ENCODE measurements at places on chromosomes 11 and 22.

- no peak for DNase-seq
These were observed 183.5 kb upstream of the SORL1-AS1 start for GRCh38 chr11:121636081-121636799.

DNA sequence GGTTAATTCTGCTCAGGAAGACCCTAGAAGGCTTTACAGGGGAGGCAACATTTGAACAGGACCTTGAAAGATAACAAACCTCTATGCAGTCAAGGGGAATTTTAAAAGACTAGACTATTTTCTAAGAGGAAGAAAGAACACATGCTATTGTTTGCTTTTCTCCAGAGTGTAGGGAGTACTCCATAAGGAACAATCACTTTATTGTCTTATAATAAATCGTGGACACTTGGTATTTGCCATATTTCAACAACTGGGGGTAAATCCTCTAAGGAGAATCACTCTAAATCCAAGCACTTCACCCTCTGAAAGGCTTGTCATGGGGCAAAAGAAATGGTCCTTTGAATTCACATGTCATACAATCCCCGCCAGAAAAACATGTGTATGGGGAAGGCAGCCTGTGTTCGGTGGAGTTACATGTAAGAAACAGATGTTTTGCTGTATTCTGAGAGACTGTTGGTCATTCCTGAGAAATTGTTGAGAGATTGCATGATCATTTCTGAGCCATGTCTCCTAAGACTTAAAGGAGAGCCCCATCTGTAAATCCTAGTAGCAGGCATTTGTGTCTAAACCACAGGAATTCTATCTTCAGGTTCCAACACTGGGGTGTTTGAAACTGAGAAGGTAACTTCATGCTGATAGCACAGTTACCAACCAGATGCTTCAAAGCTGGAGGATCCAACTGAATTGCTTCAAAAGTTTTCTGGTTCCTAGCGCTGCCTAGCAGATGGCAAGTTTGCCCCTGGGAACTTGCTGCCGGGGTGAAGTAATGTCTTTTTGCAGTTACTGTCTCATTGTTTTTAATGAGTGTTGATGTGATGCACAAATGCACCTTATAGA is 66.8 kb downstream of the FZD4 start:
- no peak for DNase-seq

DNA sequence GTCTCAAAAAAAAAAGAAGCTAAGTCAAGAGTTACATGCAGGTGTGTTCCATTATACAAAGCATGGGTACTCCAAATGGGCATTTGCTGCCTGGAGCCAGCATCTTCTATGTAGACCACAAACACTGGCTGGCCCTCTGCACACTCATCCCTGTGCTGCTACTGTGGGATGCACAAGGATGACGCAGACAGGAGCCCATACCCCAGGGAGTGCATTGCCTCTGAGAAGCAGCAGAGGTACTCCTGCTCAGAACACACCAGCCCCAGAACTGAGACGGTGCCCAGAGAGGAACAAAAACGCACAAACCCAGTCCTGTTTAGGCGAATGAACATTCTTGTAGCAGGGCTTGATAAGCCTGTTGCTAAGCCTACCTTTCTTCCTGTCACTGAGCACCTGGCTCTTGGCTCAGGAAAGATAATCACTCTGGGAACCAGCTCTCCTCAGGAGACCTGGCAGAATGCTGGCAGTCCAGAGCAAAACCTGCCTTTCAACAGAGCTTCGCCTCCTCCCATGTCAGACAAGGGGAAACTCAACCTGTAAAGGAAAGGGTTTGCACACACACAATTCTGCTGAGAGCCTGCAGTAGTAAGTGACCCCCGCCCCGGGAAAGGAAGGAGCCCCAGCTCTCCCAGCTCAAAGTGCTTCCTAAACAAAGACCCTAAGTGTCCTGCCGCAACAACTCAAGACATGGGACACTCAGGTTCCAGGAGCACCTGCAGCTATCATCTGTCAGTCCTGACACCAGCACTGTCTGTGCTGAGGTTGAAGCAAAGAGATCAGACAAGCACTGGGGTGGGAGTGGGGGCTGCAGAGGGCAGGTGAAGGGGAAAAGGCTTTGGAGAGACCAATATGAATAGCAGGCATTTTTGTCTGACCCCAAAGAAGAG is 145.7 kb downstream of the TENM4 start:
- DNase-seq = no peak

DNA sequence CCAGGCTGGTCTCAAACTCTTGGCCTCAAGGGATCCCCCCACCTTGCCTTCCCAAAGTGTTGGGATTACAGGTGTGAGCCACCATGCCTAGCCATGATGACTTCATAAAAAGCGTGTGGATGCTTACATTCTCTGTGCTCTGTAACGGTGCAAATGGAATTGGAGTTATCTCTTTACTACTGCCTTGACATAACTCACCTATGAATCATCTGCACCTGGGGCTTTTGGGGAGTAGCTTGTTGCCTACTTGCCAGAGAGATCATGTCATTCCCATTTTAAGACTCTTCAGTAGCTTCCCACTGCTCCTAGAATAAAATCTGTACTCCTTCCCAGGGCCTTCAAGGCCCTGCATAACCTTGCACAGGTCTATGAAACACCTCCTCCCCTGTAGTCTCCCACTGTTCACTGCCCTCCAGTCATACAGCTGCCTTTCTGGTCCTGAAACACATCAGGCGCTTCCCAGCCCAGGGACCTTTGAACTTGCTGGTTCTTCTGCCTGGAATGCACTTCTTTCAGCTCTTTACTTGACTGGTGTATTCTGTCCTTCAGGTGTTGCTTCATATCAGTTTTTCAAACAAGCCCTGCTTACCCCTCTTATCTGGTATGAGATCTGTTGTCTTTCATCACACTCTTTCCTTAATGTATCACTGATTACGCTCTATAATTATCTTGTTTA is 19.6 kb upstream of the MOGAT2 start:
- no peak for DNase-seq

- DNase-seq = no peak
These were observed 261.6 kb upstream of the SORL1-AS1 start for GRCh38 chr11:121714351-121714750.

DNA sequence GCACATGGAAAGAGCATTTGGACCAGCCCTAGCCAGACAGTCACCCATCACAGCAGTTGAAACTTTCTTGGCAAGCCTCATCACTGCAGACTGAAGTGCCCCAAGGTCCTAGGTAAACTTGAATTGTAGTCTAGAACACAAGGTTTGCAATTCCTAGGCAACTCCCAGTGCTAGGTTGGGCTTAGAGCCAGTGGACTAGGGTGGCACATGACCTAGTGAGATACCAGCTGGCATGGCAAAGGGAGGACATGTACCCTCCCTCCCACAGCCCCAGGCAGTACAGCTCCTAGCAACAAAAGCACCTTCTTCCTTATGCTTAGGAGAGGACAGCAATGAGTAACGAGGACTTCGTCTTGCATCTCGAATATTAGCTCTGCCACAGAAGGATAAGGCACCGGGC is 889.5 kb downstream of the JRKL start:
- no peak for DNase-seq

DNA sequence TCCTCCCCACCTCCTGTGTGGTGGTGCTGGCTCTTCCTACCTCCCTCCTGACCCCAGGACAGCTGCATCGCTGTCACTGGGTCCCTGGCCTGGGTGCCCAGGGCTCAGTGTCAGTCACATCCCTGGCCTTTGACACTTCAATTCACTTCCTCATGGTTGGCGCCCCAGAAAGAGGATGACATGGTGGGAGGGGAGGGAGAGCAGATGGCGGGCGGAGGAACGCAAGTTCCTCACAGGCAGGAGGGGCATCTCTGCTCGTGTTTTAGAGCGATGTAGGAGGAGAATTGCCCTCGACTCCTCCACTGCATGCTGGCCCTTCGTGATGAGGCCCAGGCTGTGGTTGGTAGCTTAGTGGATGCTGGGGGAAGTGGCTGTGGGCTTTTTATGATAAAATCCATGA is 35.1 kb upstream of the KRTAP5-7 start:
- no peak for DNase-seq

DNA sequence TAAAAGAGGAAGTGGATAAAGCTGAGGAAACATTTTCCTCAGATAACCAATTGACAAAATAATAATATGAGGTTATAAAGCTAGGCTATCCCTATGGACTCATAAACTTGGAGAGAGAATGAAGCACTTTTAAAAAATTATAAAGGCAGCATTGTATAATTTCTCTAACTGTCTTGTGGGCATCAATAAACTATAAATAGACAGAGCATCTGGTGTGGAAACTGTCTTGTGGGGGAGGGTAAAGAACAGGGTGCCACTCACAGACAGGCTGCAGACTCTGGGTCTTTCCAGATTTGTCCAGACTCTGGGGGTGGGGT is 333.5 kb downstream of the BUD13 start:
- DNase-seq = no peak

DNA sequence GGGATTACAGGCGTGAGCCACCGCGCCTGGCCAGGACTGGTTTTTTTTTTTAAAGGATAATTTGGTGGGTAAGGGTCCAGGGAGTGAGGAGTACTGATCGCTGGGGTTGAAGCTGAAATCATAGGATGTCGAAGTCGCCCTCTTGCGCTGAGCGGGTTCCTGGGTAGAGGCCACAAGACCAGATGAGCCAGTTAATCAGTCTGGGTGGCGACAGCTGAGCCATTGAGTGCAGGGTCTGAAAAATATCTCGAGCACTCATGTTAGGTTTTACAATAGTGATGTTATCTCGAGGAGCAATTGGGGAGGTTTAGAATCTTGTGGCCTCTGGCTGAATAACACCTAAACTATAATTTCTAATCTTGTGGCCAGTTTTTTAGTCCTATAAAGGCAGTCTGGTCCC is 7.8 kb downstream of the APOL5 start:
- no peak for DNase-seq

DNA sequence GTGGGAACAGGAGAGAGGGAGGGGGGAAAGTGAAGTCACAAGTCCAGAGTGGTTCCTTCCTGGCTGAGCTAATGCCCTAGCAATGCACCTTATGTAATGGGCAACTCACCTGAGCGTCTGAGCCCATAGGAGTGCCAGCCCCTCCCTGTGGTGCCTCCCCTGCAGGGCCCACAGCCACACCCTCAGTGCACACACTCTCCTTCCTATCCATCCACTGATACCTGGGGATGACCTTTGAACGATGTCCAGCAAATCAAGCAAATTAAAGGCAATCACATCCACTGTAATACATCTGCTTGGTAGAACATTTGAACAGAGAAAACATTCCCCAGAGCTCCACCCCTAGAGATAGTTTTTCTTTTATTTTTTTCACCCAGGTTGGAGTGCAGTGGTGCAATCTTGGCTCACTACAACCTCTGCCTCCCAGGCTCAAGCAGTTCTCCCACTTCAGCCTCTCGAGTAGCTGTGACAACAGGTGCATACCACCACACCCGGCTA is 19.6 kb upstream of the MICAL2 start:
- no peak for DNase-seq

GRCh38 chr22:24353121-24353520 is 74.3 kb upstream of the ADORA2A start:
- DNase-seq = no peak

DNA sequence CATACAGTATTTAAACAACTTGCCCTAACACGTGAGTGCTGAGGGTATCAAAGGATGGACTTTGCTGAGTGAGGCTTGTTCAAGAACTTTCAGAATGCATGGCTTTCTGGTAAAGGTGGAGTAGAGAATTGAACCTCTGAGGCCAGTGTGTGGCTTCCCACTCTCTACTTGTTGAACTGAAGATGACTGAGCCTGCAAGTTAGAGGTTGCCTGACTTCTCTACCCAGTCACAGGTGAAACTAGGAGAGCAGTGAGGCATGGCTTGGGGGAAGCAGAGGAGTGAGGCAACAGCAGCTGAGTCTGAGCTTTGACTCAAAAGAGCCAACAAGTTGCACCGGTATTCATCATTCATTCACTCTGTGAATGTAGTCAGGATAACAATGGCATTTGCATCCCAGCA is 256.4 kb upstream of the SESN3 start:
- no peak for DNase-seq

- no peak for DNase-seq
These were observed 227.0 kb upstream of the NCAM1 start for GRCh38 chr11:112734207-112734606.

- DNase-seq = no peak
These were observed 1.2 kb downstream of the CD3E start for GRCh38 chr11:118305726-118306125.

- no peak for DNase-seq
These were observed 84.9 kb downstream of the ME3 start for GRCh38 chr11:86587264-86588193.

DNA sequence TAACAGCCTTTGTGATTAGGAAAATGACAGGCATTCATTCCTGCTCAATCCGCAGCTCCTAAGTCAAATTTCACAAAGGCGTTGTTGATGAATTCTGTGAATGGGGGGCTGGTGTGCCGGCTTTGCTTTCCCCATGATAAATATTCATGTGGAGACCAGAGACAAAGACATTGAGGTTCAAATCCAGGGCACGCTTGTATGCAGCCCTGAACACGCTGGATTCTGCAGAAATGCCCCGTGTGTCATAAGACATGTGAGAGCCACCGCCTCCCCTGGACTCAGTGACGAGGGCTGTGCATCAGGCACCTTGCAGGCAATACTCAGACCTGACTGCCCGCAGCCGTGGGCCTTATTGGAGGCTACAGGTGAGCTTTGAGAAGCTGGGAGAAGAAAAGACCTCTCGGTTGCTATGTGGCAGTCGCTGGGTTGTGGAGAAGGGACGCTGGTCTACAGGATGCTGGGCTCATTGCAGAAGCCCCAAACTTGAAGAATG is 906.2 kb downstream of the BRD1 start:
- no peak for DNase-seq

GRCh38 chr22:36928786-36929535 is 15.5 kb downstream of the CSF2RB start:
- no peak for DNase-seq
